ENCODE measurements at places on chromosomes 16 and 17.

- DNase-seq: peak; percentile 37
Measured at GRCh38 chr17:81164371-81165245, 699 bp upstream of the PVALEF start.

- peak; percentile 1 for DNase-seq
Measured at GRCh38 chr16:66858740-66859396, 14.7 kb downstream of the CA7 start.

GRCh38 chr16:68564382-68564985 lies 25.4 kb downstream of the ZFP90 start:
- DNase-seq: no peak

GRCh38 chr17:145671-146541 lies 8.5 kb downstream of the SCGB1C2 start:
- no peak for DNase-seq

GRCh38 chr17:43599835-43600234 lies 53.7 kb upstream of the ETV4 start:
- DNase-seq: no peak

DNA sequence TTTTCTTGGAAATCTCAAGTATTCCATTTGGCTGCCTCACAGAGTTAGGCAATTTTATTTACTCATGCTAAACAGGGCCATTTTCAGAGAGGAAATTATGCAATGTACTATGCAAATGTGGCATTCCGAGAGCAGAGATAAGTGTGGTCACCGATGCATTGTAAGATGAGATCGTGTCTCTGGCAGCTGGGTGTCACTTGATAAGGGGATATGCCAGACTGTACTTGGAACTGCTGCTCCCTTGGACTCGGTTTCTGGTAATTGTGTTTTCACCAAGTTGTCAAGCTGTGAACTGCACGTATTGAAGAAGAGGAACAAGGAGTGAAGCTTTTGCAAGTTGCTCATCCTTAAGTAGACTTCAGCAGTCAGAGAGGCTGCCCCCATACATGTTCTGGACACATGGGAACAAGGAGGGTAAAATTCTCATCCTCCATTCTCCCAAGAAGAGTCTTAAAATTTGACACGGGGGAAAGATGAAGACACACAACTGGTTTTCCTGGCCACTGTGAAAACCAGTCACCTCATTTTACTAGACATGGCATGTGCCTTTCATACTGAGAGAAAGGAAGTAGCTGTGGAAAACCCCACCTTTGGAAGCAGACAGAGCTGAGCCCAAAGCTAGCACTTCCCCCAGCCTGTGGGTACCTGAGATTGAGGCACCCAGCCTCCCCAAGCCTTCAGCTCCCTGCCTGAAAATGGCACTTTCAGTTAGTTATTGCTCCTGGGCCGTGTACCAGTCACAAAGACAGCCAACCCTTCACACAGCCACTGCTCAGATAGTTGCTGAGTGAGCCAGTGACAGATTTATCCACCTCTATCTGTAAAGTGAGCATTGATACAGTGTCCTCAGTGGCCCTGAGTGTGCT lies 150.7 kb downstream of the SOCS1 start:
- DNase-seq: no peak

- DNase-seq: no peak
Measured at GRCh38 chr17:32596628-32597027, 109.8 kb downstream of the CDK5R1 start.

DNA sequence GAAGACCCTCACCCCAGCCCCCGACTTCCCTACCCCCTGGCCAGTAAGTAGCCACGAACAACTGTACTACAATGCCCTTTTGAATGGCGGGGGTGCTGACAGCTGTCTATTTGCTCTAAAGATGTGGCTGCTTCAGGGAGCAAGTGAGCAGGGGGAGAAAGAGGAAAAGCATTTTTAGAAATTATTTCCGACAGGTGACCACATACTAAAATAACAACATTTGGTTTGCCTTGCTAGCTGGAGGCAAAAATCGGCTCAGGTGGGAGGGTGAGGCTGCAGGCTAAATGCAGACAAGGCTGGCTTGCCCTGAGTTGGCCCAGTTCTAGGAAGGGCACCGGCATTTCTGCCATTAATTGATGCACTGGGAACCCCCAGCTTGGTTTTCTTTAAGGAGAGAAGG lies 188.5 kb downstream of the XYLT1 start:
- DNase-seq: no peak

GRCh38 chr17:32523017-32523680 lies 36.4 kb downstream of the CDK5R1 start:
- DNase-seq: no peak

DNA sequence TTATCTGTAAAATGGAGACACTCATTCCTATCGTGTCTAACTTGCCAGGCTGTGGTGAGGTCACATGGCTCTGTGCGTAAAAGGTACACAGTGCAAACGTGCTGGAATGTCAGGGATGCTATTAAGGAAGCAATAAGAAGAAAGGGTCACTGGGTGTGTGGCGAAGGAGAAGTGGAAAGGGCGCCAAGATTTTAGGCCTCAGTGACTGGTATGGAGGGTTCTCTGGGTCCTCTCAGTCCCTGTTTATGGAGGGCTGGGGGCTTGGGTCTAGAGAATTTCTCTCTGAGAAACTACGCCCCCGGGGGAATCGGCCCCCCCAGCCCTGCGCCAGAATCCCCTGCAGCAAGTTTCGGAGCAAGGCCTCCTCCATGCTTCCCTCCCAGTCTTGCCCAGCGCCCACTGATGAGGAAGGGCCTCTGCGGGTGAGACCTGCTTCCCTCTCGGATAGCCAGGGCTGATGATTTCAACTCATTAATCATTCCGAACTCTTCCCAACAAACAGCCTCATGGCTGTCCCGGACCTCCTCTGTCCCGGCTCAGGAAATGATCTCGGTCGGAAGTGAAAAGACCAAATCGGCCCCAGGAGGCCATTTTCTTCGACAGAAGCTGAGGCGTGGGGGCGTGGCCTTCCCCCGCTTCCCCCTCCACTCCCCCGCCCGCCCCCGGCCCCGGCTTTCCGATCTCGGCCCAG lies 1.2 kb upstream of the HEXIM1 start:
- DNase-seq: peak; percentile 84

- DNase-seq: peak; percentile 77
Measured at GRCh38 chr17:61815863-61816503, 47.3 kb downstream of the BRIP1 start.

- no peak for DNase-seq
Measured at GRCh38 chr16:471353-472198, 46.1 kb downstream of the RAB11FIP3 start.

DNA sequence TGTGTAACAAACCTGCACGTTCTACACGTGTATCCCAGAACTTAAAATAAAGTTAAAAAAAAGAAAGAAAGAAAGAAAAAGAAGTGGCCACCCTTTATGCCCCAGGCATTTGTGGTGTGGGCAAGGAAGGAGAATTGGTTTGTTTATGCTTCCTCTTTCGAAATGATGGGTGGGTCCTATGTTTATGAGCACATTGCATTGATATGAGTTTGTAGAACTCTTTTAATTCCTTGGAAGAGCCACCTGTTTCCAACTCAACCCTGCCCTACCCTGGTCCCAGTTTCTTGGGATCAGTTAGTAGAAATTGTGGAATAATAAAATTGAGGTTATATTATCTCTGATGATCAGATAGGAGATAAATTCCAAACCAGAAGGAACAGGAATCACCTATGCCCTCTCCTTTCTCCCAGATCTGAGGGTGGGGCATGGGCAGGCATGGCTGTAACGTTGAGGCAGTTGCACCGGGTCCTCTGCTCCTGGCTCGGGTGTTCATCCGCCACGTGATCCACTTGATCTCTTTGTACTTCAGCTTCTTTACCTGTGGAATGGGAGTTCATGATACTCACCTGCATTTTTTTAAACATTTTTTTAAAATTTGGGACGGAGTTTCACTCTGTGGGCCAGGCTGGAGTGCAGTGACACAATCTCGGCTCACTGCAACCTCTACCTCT lies 15.9 kb downstream of the CHAD start:
- DNase-seq: no peak

DNA sequence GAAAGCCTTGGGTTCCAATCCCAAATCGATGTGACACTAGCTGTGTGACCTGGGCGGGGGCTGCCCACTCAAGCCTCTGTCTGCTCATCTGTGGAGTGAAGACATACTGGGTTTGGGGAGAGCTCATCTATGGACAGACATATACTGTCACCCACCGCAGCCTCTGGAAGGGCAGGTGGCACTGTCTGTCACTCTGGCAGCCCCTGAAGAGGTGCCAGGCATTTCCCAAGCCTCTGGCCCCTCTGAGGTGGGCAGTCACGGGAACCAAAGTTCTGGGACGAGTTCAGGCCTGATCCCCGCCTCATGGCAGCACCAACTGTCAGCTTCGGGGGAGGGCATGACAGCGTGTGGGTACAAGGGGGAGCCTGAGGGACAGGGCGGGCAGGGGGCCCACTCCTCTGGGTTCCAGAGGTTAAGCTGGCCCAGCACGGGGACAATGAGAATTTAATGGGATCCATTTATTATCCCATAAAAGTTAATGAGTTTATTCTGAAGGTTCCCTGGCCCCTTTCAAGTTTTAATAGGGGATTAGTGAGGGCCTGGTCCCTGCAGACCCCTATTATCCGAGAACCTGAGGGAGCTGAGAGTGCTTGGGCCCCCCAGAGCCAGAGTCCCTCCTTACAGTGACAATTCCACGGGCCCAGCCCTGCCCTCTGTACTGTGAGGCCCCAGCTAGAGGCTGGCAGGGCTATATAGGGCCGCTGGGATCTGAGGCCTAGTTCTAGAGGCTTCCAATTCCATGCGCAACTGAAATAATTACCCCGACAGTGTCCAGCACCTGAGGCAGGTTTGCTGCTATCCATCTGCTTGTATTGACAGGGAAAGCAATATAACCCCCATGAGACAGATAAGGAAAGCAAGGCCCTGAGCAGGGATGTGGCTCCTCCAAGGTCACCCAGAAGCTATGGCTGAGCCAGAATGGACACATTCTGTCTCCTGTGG lies 18.8 kb downstream of the SEZ6 start:
- DNase-seq: no peak

DNA sequence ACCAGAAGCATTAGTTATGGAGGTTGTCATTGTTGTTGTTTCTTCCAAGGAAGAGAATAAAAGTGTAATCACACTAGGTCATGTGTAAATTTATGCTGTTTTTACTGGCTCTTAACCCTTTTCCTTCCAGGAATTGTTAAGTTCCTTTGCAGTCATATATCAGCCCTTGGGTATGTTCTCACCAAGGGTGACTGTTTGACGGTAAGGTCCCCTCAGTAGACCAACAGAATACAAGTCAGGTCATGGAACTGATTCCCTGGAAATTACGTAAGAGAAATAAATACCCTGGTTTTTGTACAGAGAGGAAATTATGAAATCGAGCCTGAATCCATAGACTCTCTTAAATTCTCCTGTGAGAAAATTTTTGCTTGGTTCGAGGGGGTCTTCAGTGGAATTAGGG lies 11.2 kb upstream of the KCNJ2 start:
- no peak for DNase-seq

- DNase-seq: no peak
Measured at GRCh38 chr17:46958041-46958591, 20.9 kb downstream of the RPRML start.

DNA sequence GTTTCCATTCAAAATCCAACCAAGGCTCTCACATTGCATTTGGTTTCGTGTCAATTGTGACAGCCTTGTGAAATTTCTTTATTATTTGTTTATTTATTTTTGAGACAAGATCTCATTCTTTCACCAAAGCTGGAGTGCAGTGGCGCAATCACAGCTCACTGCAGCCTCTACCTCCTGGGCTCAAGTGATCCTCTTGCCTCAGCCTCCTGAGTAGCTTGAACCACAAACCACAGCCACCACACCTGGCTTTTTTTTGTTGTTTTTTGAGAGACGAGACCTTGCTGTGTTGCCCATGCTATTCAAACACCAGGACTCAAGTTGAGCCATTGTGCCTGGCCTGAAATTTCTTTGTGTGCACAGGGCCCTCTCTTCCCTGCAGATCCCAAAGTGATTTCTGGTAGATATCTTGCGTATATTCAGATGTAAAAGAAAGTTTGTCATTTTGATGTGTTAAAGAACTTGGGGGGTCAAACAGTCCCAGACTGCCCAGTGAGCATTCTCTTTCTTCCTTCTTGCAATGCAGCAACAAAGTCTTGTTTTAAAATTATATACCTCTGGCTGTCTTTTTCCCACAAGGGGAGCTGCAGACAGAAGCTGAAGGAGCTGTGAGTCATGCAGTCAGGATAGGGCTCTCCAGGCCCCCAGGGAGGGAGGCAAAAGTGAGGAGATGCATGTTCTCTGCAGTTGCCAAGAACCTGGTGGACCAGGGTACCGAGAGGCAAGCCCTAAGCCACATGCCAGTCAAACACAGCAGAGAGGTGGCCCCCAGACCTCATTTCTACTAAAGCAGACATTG lies 15.5 kb upstream of the USP22 start:
- no peak for DNase-seq

DNA sequence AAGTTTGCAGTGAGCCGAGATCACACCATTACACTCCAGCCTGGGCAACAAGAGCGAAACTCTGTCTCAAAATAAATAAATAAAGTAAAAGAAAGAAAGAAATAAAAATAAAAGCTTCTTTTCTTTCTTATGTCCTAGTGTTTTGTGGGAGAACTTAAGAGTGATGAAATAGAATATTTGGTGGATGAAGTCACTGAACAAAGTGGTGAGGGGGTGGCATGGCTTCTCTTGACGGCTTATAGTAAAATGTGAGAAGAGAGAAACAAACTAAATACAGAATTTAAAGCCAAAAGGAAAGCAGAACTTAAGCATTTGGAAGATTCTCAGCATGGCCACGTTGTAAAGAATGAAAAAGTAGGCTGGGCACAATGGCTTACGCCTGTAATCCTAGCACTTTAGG lies 15.3 kb downstream of the SGF29 start:
- DNase-seq: no peak

DNA sequence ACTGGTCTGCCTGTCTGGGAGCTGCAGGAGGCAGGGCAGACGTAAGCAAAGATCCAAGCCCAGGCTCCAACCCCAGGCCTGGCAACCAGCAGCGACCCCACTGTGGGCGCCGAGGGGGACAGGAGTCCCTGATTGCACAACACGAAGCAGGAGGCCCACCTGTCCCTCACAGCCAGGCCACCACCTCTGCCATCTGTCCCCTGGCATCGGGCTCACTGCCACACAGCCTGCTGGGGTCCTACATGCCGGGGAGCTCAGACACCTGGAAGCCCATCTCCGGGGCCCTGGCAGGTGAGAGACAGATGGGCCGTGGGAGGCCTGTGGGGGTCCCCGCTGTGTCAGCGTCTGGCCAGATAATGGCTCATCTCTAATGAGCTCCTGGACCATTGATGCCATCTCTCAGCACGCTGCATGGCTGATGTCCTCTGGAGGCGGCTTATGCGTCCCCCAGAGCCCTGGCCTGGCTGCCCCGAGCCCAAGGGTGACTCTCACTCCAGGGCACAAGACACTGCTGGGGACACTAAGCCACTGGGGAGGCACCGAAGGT lies 11.3 kb upstream of the RASD1 start:
- DNase-seq: no peak

DNA sequence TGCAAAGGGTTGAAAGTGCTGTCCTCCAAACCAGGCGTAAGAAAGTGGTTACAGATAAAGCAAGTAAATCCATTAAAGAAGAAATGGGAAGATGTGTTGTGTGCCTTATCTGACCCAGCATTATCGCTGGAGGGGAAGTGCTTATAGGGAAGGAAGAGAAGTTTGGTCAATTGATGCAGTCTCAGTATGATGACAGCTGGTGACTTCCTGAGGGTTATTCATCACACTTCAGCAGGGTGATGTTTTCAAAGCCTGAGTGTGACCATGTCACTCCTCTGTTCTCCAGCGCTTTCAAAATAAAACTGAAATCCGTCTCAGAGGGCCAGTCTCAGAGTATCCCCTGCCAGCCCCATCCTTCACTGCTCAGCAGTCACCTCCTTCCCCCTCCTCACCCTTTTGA lies 505.4 kb upstream of the RBFOX1 start:
- DNase-seq: no peak

- peak; percentile 26 for DNase-seq
Measured at GRCh38 chr16:67652578-67653127, 7.4 kb downstream of the ACD start.

GRCh38 chr16:1407753-1408152 lies 6.8 kb downstream of the UNKL start:
- no peak for DNase-seq
